ENCODE measurements at places on chromosomes 1 and 21. TPM values are rescaled to one million over a fixed set of nuclear protein-coding genes. Genes with fewer than 3 reads are reported as not detected.
A peak's percentile ranks its signal among the peaks of the same experiment; 100 is the strongest.

Gene TNFSF4
- total RNA-seq = 1.4 TPM

Gene GPX7
- total RNA-seq = 3.3 TPM

- H3K27me3 ChIP-seq = no peaks in the 10 kb centered on the region
- peak; percentile 76 for DNase-seq
- H3K27ac ChIP-seq = peak overlapping the region; percentile 87
These were observed 6.3 kb downstream of the TMEM234 start for GRCh38 chr1:32215629-32216480.

- H3K27me3 ChIP-seq = no peaks in the 10 kb centered on the region
- H3K27ac ChIP-seq = no peak overlapping the region
- no peak overlapping the region for H3K4me3 ChIP-seq
- H3K36me3 ChIP-seq = no peaks in the 10 kb centered on the region
These were observed 31.5 kb upstream of the PHGDH start for GRCh38 chr1:119680193-119680592.

Gene ZMYM1
- 13.2 TPM for total RNA-seq

Gene RIPK4
- 20.5 TPM for total RNA-seq

DNA sequence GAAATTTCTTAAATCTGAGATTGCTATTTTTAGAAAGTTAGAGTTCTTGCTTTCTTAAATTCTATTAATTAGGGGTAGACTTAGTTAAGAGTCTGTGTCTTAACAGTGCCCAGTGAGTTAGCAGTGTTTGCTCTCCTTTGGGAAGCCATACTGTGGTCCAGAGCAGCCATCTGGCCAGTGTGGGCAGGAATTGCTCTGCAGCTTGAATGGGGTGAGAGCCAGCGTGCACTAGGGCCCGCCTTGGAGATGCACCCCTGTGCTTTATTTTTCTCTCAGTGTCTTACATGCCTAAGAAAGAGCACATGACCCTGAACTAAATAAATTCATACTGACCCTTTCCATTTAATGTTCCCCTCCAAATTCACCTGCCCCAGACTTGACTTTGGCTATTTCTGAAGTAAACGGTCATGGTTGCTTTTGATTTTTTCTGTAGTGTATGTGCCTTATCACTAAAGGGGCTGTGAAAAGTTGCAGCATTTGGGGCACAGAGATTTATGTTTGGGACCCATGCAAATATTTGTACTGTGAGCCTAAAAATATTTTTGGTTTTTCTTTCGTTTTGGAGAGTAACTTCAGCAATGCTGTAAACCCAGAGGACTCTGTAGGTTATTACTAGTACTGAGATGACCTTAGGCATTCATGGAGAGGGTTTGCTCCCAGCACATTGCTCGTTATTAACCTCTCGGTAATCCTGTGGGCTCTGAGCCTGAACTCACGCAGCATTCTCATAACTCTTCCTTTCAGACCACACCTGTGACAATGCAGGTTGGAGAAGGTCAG is 21.3 kb upstream of the KCNQ4 start:
- H3K4me3 ChIP-seq = no peak overlapping the region
- no peaks in the 10 kb centered on the region for H3K36me3 ChIP-seq
- H3K27me3 ChIP-seq = no peaks in the 10 kb centered on the region
- no peaks in the 10 kb centered on the region for H3K4me1 ChIP-seq

- H3K4me3 ChIP-seq = peak overlapping the region; percentile 60
- peaks cover 33% of the 10 kb centered on the region for H3K4me1 ChIP-seq
- no peak for DNase-seq
These were observed 932 bp downstream of the RPF1 start for GRCh38 chr1:84479998-84480397.

- DNase-seq = no peak
- no peaks in the 10 kb centered on the region for H3K36me3 ChIP-seq
- no peak overlapping the region for H3K4me3 ChIP-seq
- H3K27ac ChIP-seq = no peak overlapping the region
- H3K4me1 ChIP-seq = no peaks in the 10 kb centered on the region
These were observed 10.1 kb downstream of the GLIS1 start for GRCh38 chr1:53728702-53729455.

GRCh38 chr1:20731057-20731991 is 1.2 kb downstream of the SH2D5 start:
- H3K4me3 ChIP-seq = peak overlapping the region; percentile 61
- no peak for DNase-seq
- peaks cover 25% of the 10 kb centered on the region for H3K4me1 ChIP-seq
- no peak overlapping the region for H3K27ac ChIP-seq
- H3K27me3 ChIP-seq = peaks cover 50% of the 10 kb centered on the region

- no peaks in the 10 kb centered on the region for H3K4me1 ChIP-seq
- H3K27me3 ChIP-seq = no peaks in the 10 kb centered on the region
- no peak for DNase-seq
- H3K27ac ChIP-seq = no peak overlapping the region
- no peak overlapping the region for H3K4me3 ChIP-seq
These were observed 32.1 kb upstream of the TNFRSF1B start for GRCh38 chr1:12134716-12135115.

Measured in transverse colon (tissue), 4 donors.